Stimulated activated CD8-positive, alpha-beta memory T cell treated with anti-CD3 and anti-CD28 coated beads, Interleukin-4, amount 100 ng/mL, for 1 hour (primary cell): ENCODE measurements at places on chromosomes 12 and 14.

DNA sequence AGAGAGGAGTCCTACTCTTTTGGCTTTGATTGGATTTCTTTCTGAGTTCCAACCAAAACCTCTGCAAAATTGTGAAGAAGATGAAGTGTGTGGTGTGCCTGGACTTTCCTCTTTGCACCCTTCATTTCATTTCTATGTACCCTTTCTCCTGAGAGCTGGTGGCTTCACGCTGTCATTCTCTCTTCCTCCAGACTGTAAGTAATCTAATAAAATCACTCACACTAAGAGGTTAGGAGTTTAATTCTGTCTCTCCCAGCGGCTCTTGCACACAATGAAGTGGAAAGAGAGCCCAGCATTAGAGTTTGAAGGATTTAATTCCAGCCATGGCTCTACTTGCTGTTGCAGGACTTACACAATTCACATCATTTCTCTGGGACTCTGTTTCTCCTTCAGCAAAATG, 37.8 kb upstream of the CRADD start:
- DNase-seq: no peak

GRCh38 chr14:88002421-88003075, 2.4 kb upstream of the GPR65 start:
- no peak for DNase-seq

DNA sequence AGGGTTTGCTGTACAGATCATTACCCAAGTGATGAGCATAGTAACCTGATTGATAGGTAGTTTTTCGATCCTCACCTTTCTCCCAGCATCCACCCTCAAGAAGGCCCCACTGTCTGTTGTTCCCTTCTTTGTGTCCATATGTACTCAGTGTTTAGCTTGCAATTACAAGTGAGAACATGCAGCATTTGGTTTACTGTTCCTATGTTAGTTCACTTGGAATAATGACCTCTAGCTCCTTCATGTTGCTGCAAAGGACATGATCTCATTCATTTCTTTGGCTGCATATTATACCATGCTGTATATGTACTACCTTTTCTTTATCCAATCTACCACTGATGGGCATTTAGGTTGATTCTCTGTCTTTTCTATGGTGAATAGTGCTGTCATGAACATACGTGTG, 181.6 kb upstream of the FOXG1 start:
- DNase-seq: no peak

DNA sequence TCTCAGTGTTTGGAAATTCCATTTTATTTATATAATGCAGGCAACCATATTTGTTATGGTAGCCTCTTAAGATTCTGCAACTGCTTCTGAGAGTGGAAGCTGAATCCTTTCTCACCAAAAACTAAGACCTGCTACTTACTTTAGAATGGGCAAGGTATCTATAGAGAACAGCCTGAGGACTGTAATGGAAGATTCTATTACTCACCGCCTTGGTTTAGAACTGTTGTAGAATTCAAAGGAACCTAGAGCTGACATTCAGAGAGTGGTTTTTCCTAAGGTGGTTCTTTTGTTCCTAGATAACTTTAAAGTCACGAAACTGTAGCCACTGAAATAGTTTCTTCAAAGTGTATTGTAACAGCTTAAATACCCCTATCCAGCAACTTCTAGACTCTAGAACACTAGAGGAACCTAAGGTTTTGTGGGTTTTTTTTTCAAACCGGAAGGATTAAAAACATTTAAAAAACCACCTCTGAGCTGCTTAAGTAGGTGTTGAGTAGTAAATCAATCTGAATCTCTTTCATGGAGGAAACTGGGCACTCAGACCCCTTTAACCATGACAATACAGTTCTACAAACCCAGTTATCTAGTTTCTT, 4.2 kb downstream of the TDP1 start:
- DNase-seq: no peak

DNA sequence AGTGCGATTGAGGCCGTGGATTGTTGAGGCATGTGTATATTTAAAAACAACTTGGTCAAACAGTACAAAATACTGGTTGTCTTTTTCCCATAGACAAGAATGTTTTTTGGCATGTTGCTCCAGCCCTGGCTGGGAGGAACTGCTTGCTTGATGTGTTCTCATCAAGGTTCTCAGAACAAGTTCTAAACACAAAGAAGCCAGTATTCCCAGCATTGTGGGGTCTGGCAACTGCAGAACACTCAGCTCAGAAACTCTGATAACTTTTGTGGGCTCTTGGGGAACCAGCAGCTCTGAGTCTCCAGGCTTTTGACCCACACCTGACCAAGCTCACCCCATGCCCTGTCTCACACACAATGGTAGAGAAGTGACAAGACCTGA, 27.1 kb upstream of the DICER1 start:
- no peak for DNase-seq

DNA sequence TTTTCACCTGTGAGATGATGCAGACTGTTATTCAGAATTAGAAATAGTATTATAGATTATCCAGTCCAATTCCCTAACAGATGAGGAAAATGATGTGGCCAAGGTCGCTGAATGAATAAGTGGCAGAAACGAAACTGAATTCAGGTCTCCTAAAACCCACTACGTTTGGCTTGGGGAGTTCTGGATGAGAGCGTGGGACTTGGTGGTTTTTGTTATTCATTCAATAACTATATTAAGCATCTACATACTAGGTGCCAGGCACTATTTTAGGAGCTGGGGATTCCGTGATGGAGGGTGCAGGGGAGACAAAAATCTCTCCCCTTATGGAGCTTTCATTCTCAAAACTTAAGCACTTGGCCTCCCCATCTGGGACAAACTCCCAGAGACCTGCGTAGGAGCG, 813 bp upstream of the CCDC184 start:
- no peak for DNase-seq

- DNase-seq: no peak
These were observed 4.5 kb downstream of the DPF3 start for GRCh38 chr14:72889366-72889765.

- DNase-seq: no peak
These were observed 9.3 kb upstream of the TWF1 start for GRCh38 chr12:43815416-43815815.

GRCh38 chr14:35932659-35933159, 106.6 kb downstream of the BRMS1L start:
- no peak for DNase-seq

- no peak for DNase-seq
These were observed 1.3 kb downstream of the NKX2-8 start for GRCh38 chr14:36580856-36581831.

- DNase-seq: no peak
These were observed 13.2 kb upstream of the PRKCH start for GRCh38 chr14:61308198-61308597.

DNA sequence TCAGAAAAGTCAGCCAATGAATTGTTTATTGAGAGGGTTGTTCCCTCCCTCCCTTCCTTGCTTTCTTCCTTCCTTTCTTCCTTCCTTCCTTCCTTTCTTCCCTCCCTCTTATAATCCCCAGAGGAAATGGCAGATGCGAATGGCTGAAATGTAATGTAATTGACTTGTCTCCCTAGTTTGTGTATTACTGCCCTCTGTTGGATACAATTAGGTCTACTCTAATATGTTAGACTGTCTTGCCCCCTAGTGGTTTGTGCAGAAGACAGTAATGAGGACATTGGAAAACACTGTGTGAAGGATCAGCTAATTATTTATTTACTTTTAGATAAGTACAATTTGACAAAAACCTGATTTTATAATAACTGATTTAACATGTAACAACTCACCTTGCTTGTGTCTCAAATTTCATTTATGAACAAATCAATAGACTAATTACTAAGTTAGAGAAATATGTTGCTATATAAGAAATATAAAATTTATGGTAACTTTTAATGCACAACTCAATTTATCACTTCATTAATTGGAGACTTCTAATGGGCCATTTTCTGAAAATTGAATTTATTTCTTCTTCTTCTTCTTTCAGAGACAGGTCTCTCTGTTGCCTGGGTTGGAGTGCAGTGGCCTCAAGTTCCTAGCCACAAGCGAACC, 229.8 kb upstream of the LRIG3 start:
- no peak for DNase-seq

DNA sequence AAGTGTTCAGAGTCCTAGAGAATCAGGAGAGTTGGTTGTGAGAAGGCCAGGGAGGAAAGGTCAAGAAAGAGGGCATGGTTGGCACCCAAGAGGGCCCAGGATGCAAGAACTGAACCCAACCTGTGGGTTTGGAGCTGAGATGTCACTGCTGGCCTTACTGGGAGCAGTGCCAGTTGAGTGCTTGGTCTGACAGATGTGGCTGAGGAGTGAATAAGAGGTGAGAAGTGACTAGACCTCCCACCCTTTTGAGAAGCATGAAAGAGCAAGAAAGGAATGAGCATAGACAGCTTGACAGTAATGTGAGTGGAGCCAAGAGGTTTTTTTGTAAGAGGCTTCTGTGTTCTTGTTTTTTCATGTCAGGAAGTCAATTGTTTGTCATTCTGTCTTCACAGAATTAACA, 95.3 kb downstream of the FGD4 start:
- DNase-seq: no peak

- DNase-seq: no peak
These were observed 24.2 kb upstream of the SNRPF start for GRCh38 chr12:95834572-95834971.

DNA sequence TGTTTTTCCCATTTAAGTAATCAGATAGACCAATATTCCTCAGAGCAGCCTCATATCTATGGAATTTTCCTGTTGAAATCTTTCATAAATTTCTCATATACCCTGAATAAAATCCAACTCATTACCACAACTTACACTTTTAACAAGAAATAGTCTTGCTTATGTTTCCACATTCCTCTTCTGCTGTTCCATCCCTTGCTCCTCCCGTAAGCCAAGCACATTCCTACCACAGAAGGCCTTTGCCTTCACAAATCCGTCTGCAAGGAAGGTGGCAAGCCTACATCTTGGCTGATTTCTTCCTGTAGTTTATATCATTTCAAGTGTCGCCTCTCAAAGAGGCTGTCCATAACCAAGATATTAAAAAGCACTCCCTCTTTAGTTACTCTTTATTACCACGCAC, 127.7 kb downstream of the C12orf50 start:
- DNase-seq: no peak

DNA sequence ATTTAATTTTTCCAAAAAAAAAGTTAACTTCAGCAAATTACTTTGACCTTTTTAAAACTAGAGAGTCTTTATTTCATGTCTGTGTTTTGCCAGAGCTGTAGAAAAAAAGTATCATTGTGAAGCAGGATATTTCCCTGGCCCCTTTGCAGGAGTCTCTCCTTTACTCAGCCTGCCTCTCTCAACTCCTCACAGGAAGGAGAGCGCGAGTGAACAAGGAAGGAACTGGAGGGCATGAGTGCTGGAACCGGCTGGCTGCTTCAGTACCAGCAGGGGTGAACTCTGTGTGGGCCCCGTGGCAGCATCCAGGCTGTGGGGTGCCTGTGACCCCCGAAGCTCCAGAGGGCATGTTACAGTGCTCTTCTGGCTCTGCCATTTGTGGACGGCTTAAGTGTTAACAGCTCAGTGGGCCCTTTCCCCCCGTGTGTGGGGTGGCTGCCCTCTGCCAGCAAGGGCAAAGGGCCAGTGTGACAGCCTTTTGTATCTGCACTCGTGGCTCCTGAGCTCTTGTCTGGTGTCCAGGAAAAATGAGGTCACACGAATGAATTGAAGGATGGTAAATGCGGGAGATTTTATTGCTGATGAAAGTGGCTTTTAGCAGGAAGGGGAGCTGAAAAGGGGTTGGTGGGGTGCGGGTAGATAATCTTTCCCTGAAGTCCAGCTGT, 76.6 kb upstream of the KCNH3 start:
- no peak for DNase-seq

GRCh38 chr12:18895946-18896345, 158.0 kb downstream of the CAPZA3 start:
- DNase-seq: no peak

- DNase-seq: no peak
These were observed 267.4 kb downstream of the ALG10 start for GRCh38 chr12:34289431-34290380.

DNA sequence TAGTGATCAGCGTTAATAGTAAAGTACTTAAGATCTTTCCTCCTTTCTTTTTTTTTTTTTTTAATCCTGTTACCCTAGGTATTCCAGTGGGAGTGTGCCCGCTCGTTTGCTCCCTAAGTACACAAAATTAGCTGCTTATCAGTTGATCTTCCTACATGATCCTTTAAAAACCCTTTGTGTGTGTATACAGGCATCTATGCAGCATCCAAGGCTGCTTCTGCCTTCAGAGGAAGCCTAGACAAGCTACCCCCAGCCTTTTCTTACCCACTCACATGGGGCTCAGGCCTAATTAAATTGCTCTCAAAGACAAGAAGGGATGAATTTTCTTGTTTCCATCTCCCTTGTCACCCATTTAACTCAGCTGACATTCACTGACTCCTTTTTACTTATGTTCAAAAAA, 343.4 kb upstream of the LMO3 start:
- DNase-seq: no peak

- no peak for DNase-seq
These were observed 91.2 kb downstream of the SLC25A21 start for GRCh38 chr14:37081218-37081617.

DNA sequence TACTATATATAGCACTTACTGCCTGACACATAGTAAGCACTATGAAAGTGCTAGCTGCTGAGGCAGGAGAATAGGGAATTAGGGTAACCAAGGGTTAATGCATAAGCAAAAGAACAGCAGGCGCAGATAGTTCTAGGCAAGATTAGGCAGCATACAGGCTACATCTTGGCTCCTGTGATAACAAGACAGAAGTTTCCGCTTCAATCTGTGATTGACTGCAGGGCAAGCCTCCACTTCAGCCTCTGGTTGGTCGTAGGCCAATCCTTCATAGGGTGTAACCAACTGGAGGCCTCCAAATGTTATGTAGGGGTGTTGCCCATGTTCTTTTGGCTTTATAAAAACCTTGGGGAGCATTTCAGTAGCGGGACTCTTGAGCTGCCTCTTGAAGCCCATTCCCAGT, 46.9 kb downstream of the KLHL28 start:
- no peak for DNase-seq

- DNase-seq: no peak
These were observed 30.4 kb downstream of the CCNK start for GRCh38 chr14:99511421-99512109.

GRCh38 chr14:93024493-93024892, 91.2 kb downstream of the ITPK1 start:
- DNase-seq: no peak

- DNase-seq: no peak
These were observed 34.0 kb downstream of the KITLG start for GRCh38 chr12:88546226-88546625.
